Breast epithelium (tissue), 4 donors: ENCODE measurements at places on chromosomes 5 and 9. TPM values are rescaled to one million over a fixed set of nuclear protein-coding genes. Genes with fewer than 3 reads are reported as not detected.

- peak; percentile 91 for DNase-seq
- H3K4me1 ChIP-seq: peaks cover 4% of the 10 kb centered on the region
- no peaks in the 10 kb centered on the region for H3K27me3 ChIP-seq
- H3K27ac ChIP-seq: peak within 1 kb of the TSS; percentile 96
- no peaks in the 10 kb centered on the region for H3K36me3 ChIP-seq
Observed at GRCh38 chr9:109012876-109013678, at the start of gene CTNNAL1. TSS of gene CTNNAL1 (minus strand) at chr9:109013499. CDS start at chr9:109013442, 57 bp downstream.

DNA sequence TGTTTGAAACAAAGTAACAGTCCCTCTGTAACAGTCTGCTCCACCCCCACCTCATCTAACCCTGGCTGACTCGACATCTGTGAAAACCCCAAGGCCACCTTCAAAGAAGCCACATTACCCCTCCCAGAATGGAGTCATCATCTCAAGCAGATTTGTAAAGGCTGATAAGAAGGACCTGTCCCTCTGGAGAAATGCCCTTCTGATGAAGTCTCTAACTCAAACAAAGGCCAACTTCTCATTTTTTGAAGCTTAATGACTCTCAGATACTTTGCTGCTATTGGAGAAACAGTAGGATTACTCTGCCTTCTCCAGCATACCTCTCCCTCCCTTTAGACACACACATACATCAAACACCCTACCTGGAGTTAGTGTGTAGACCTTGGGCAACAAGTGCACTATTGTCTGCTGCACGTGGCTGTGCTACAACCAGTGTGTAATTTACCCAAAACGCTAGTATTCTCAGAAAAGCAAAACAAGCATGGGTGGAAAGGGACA lies 5.3 kb upstream of the SUSD1 start:
- H3K27ac ChIP-seq: peak overlapping the region; percentile 0
- no peaks in the 10 kb centered on the region for H3K27me3 ChIP-seq
- no peak overlapping the region for H3K4me3 ChIP-seq

- no peaks in the 10 kb centered on the region for H3K27me3 ChIP-seq
- DNase-seq: no peak
- no peak overlapping the region for H3K27ac ChIP-seq
- no peaks in the 10 kb centered on the region for H3K36me3 ChIP-seq
- H3K4me3 ChIP-seq: no peak overlapping the region
Observed at GRCh38 chr5:94693043-94693822, 74.8 kb downstream of the SLF1 start.

DNA sequence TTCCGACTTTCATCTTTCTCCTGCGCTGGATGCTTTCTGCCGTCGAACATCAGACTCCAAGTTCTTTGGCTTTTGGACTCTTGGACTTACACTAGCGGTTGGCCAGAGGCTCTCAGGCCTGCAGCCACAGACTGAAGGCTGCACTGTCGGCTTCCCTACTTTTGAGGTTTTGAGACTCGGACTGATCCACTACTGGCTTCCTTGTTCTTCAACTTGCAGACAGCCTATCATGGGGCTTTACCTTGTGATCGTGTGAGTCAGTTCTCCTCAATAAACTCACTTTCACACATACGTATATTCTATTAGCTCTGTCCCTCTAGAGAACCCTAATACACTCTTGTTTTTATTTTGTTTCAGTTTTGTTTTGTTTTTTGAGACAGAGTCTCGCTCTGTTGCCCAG lies 10.3 kb downstream of the FKBP15 start:
- H3K27ac ChIP-seq: no peak overlapping the region
- no peaks in the 10 kb centered on the region for H3K27me3 ChIP-seq
- no peak for DNase-seq

GRCh38 chr5:177071666-177072385 lies 14.9 kb upstream of the FGFR4 start:
- DNase-seq: peak; percentile 50
- no peak overlapping the region for H3K27ac ChIP-seq

DNA sequence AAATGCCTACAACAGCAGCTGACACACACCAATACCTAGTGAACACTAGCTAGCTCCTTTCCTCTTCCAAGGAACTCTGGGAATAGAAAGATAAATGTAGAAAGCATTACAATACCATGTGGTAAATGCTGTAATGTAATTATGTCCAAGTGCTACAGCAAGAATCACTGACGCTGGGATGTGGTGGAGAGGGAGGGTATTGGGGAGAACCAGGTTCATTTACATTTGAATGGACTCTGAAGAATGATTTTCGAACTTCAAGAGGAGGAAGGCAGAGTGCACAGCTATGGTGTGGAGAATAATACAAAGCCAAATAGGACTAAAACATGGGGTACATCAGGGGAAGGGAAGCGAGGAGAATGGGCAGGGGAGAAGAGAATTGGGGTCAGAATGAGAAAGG lies 158.0 kb downstream of the CDK5RAP2 start:
- DNase-seq: no peak
- H3K36me3 ChIP-seq: no peaks in the 10 kb centered on the region
- no peak overlapping the region for H3K27ac ChIP-seq
- H3K4me1 ChIP-seq: no peaks in the 10 kb centered on the region

- H3K27me3 ChIP-seq: no peaks in the 10 kb centered on the region
- no peak overlapping the region for H3K4me3 ChIP-seq
- no peak overlapping the region for H3K27ac ChIP-seq
- no peaks in the 10 kb centered on the region for H3K36me3 ChIP-seq
- no peak for DNase-seq
Observed at GRCh38 chr9:89038382-89039103, 47.3 kb downstream of the S1PR3 start.

- H3K4me3 ChIP-seq: no peak overlapping the region
- H3K27ac ChIP-seq: no peak overlapping the region
- H3K4me1 ChIP-seq: no peaks in the 10 kb centered on the region
- DNase-seq: no peak
Observed at GRCh38 chr5:60504342-60504741, 195.6 kb downstream of the DEPDC1B start.

DNA sequence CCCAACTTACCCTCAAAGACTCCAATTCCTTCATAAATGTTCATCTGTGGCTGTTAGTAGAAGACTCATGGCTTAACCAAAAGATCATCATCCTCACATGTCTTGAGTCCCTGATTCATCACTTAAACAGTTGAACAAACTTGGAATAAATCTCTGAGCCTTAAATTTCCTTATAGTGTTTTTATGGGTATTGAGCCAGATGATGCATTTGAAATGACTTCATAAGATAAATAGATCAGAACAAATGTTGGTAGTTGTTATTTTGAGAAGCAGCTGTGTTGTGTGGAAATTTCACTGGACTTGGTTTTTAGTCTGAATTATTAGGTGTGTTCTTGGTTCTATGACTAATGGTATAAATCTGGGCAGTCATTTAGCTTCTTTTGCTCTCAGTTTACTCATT lies 236.2 kb downstream of the NNT start:
- no peak overlapping the region for H3K27ac ChIP-seq
- H3K36me3 ChIP-seq: no peaks in the 10 kb centered on the region
- H3K4me1 ChIP-seq: no peaks in the 10 kb centered on the region

- no peak overlapping the region for H3K27ac ChIP-seq
- H3K4me3 ChIP-seq: no peak overlapping the region
- DNase-seq: no peak
Observed at GRCh38 chr9:128142596-128142995, 6.7 kb upstream of the LCN2 start.

DNA sequence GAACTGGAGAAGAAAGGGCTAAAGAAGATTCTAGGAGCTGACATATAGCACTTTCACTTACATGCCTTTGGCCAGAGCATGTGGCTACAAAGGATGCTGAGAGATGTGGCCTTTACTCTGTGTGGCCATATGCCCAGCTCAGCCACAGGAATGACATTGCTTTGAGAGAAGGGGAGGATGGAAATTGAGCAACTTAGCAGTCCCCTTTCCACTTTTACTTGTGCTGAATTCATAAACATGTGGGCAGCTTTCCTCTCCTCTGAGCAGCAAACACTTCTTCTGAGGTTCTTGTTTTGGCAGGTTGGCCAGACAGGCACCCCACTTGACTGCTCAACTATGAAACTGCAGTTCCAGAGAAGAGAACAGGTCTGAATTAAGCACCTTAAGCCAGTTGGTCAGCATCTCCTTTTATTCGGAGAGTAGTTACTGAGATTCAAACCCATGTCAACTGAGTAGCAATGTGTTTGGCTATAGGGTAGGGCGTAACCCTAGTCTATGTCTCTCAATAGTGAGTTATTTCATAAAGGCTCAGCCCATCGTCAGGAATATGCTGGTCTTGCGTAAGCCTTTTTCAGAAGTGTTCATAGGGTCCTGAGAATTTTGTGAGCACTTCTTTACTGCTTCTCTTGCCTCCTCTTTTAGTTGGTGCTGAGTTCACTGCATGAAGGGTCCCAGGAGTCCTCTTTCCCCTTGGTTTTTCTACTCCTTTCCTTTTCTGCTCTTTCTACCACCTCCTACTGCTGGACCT lies 134.5 kb downstream of the PALM2AKAP2 start:
- H3K4me3 ChIP-seq: no peak overlapping the region
- no peaks in the 10 kb centered on the region for H3K27me3 ChIP-seq
- no peaks in the 10 kb centered on the region for H3K4me1 ChIP-seq
- DNase-seq: no peak

DNA sequence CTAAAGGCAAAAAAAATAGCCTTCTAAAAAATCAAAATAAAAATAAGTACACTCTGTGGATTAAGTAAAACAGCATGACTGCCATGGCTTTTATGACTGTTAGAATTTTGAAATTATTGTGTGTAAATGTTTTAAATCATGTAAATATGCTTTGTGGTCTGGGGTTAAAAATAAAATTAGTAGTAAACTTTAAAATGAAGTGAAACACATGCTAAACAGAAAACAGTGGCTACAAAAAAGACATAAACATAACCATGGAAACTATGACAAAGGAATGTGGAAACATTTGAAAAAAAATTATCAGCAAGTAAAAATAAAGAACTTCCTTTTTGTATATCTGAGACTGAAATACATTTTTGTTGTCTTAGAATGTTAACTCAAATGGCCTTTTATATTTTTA lies 134.5 kb upstream of the SPEF2 start:
- no peaks in the 10 kb centered on the region for H3K27me3 ChIP-seq
- H3K4me3 ChIP-seq: no peak overlapping the region
- no peaks in the 10 kb centered on the region for H3K4me1 ChIP-seq
- no peaks in the 10 kb centered on the region for H3K36me3 ChIP-seq

GRCh38 chr5:18068826-18069225 lies 434.6 kb downstream of the TAF11L14 start:
- DNase-seq: no peak
- H3K27ac ChIP-seq: no peak overlapping the region
- H3K36me3 ChIP-seq: no peaks in the 10 kb centered on the region
- H3K4me3 ChIP-seq: no peak overlapping the region
- H3K27me3 ChIP-seq: no peaks in the 10 kb centered on the region
- no peaks in the 10 kb centered on the region for H3K4me1 ChIP-seq

- H3K4me3 ChIP-seq: no peak overlapping the region
- no peaks in the 10 kb centered on the region for H3K4me1 ChIP-seq
- H3K27ac ChIP-seq: no peak overlapping the region
- no peaks in the 10 kb centered on the region for H3K36me3 ChIP-seq
- no peak for DNase-seq
- no peaks in the 10 kb centered on the region for H3K27me3 ChIP-seq
Observed at GRCh38 chr9:16002816-16003215, 450.0 kb downstream of the CCDC171 start.

DNA sequence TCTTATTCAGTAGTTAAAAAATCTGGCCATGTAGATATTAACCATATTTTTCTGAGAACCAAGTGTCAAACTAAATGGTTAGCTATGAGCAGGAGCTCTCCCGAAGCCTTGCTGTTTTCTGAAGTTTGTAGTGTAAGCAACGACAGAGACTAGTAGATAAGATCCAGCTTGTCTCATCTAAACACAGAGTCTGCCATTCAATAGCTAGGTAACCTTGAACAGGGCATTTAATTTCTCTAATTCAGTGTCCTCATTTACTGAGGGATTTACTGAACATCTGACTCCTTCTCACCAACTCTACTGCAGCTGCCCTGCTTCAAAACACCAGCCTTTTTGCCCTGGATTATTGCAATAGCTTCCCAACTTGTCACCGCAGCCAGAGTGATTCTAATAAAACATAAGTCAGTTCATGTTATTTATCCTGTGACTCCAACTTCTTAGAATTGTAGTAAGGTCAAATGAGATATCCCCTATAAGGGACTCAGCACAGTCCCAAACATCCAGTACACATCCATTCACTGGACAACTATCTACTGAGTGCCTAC lies 337.0 kb downstream of the PLK2 start:
- H3K27me3 ChIP-seq: no peaks in the 10 kb centered on the region
- H3K4me3 ChIP-seq: no peak overlapping the region
- H3K36me3 ChIP-seq: no peaks in the 10 kb centered on the region
- no peaks in the 10 kb centered on the region for H3K4me1 ChIP-seq

DNA sequence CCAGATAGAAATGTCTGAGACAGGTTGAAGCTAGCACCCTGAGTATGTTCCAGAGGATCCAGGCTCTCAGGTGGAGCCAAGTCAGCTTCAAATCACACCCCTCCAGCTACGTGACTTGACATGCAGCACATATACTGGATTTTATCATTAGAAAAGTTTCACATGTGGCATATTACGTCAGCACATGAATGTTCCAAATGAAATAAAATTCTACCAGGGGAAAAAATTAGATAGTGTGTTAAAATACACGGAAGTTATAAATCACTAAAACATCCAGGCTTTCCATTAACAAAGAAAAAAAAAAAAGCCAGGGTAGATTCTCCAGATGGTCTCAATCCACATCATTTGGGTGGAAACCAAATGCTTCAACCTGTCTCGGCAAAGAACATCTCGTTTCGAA lies 251.6 kb downstream of the MPDZ start:
- no peak for DNase-seq
- H3K27me3 ChIP-seq: no peaks in the 10 kb centered on the region
- no peaks in the 10 kb centered on the region for H3K4me1 ChIP-seq

DNA sequence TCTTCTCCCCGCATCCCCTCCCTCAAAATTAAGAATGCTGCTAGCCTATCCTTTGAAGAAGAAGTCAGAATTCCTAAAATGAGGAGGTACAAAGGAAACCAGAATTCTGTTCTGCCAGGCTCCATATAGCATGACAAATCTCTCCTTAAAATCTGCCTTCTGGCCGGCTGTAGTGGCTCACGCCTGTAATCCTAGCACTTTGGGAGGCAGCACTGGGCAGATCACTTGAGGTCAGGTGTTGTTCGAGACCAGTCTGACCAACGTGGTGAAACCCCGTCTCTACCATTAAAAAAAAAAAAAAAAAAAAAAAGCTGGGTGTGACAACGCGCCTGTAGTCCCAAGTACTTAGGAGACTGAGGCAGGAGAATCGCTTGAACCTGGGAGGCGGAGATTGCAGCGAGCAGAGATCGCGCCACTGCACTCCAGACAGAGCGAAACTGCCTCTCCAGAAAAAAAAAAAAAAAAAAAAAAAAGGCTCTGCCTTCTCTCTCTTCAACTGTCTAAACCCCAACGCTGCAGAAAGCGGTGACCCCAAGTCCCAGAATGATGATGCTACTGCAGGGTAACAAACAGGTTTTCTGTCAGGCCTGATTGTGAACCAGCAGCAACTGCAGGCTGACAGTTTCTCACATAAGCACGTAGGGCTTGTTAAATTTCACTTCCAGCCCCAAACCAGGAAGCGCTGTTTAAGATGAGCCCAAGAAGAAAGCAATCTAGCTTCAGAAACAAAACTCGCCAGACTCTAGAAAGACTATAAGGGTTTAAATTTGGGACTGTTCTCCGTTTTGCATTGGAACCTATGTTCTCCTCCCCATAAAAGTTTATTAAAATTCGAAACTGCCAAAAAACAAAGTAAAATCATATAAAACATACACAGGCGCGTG lies 963 bp upstream of the CAST start:
- peaks cover 12% of the 10 kb centered on the region for H3K4me1 ChIP-seq
- peak overlapping the region; percentile 95 for H3K27ac ChIP-seq
- peak overlapping the region; percentile 95 for H3K4me3 ChIP-seq
- no peak for DNase-seq
- H3K36me3 ChIP-seq: no peaks in the 10 kb centered on the region
- no peaks in the 10 kb centered on the region for H3K27me3 ChIP-seq

The CDX1 gene
- total RNA-seq: not detected

The ADAMTS19 gene
- 0.29 TPM for total RNA-seq

The GMCL2 gene
- total RNA-seq: not detected
